ENCODE measurements at places on chromosomes 2 and 18. TPM values are rescaled to one million over a fixed set of nuclear protein-coding genes. Genes with fewer than 3 reads are reported as not detected.

KCMF1 gene
- 56.2 TPM for total RNA-seq

TMEM150A gene
- total RNA-seq = 7.8 TPM

- DNase-seq = no peak
These were observed 195.1 kb downstream of the TMEM247 start for GRCh38 chr2:46674488-46674887.

- no peak for DNase-seq
These were observed 9.0 kb downstream of the RPS7 start for GRCh38 chr2:3584076-3584475.

UGT1A5 gene
- total RNA-seq = not detected

GPC1 gene
- total RNA-seq = 62.2 TPM

DNA sequence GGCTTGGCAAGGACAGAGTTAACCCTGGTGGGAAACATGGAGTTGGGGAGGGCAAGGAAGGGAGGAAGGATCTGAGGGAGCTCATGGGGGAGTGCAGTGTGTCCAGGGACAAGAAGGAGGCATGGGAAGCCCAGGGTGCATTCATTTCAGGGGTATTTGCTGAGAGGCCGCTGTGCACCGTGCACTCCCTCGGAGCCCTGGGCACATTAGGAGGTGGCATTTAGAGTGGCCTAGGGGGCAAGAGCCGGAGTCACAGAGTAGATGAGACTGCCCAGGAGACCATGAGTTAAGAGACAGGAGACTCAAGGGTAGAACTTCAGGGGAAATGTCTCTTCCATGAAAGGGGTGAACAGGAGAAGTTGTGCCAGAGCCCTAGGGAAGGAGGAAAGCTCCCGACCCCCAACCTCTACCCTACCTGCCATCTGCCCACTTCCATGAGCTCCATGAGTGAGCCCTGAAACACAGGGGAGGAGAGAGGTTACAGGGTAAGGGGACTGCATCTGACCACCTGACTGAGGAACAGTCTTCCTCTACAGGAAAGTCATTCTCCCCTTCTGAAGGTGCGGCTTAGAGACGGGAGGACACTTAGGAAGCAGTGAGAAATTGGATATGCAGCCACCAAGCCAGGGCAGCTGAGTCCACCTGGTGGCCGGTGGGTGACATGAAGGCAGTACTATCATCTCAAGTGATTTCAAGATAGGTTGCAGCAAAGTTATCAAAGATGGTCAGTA, 58.5 kb upstream of the COPS8 start:
- DNase-seq = peak; percentile 64

All from uterus (tissue), 4 donors.